ENCODE measurements at places on chromosomes 12 and 14. TPM values are rescaled to one million over a fixed set of nuclear protein-coding genes. Genes with fewer than 3 reads are reported as not detected.

- DNase-seq, result no peak
Measured at GRCh38 chr12:52056801-52057637, 5.8 kb downstream of the NR4A1 start.

GRCh38 chr12:124956571-124956970 is 32.4 kb downstream of the DHX37 start:
- no peak for DNase-seq

The ATP6V1D gene
- total RNA-seq, result 106 TPM

DNA sequence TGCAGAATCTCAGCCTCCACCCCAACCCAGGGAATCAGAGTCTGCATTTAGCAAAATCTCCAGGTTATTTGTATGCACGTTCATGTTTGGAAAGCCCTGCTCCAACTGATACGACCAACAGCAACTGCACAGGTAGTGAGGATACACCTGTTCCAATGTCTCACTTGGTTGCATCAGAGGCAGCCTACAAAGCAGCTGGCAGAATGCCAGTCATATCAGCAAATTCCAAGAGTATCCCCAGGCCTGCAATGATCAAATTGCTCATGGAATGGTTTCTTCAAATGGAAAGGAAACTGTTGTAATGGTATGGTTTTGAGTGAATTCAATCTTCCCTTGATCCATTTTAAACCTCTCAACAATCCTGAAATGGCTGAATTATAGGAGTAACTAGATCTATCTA is 75.4 kb downstream of the GRIP1 start:
- no peak for DNase-seq

The MYL2 gene
- not detected for total RNA-seq

The IFNG-AS1 gene
- not detected for total RNA-seq

DNA sequence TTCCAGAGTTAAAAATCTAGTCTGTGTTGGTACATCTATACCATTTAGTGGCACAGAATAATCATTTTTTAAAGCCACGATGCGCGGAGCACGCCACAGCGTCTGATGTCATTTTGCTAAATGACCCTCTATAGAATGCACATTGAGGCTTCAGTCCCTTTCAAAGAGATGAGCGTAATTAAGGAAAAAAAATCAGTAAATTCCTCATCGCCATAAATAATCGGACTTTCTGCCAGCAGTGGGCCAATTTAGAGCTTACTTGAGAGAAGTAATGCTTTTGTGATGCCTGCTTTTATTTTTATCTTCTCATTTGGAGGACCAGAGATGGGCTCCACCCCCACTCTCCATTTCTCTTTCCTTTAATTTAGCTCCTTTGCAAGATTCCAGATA is 4.0 kb downstream of the ASCL1 start:
- no peak for DNase-seq

GRCh38 chr12:113860059-113860820 is 105.9 kb downstream of the RBM19 start:
- no peak for DNase-seq

The KRT80 gene
- total RNA-seq, result 1.5 TPM

The SMIM41 gene
- total RNA-seq, result not detected

DNA sequence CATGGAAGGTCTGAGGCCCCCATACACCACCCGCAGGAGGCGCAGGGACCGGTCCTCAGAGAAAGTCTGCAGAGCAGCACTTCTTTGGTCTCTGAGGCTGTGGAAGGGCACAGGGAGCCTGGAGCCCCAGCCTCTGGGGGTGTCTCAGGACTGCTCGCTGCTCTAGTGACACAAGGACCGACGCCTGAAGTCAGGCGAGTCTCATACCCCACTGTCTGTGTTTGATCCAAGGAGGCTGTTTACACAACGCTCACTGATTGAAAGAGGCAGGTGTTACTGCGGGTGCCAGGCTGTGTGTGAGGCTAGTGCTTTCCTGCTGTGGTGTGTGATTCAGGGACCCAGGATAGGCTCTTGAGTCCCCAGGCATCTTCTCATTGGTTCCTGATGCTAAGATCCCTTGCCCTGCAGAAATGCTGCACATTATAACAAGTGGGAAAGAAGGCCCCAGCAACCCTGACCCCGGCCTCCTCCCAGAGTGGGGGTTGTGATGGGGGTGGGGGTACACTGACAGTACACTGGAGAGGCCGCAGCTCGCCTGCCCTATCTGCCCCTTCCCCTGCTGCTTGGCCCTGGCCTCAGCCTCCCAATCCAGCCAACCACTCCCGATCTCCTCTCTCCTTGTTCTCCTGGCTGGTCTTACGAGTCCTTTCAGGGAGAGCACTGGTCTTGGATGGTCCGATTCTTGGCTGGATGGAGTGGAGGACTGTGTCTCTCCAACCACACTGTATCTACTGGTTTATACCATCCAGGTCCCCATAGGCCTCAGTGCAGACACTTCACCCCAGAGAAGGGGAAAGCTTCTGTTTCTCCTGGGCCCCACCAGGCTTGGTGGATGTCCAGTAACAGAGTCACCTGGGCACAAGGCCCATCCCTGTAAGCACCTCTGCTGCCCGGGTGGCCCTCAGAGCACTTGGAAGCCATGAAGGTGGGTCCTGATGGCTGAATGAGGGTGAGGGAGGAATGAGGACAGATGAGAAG is 6.6 kb downstream of the CACNA2D4 start:
- DNase-seq, result no peak

GRCh38 chr14:90518069-90518940 is 121.5 kb downstream of the CALM1 start:
- DNase-seq, result no peak

DNA sequence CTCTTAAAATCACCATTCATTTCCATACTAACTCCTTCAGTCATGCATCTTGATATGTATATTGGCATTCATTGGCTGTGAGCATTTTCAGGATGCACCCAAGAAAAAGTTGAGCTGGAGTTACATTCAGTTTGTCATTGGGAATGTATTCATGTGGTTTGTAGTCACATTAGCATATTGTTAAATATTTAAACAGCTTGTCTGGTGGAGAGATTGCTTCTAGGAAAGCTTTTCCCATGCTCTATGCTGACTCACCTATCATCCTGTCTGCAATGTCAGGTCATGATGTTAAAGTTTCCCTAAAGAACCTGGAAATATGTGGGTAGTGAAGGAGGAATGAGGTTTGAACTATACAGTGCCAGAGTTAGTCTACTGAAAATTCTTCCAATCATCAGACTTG is 583.6 kb downstream of the GALC start:
- DNase-seq, result no peak

The CRIP1 gene
- 2.0 TPM for total RNA-seq

GRCh38 chr12:28460420-28461130 is 270.3 kb downstream of the CCDC91 start:
- DNase-seq, result no peak

The E2F7 gene
- 20.1 TPM for total RNA-seq

DNA sequence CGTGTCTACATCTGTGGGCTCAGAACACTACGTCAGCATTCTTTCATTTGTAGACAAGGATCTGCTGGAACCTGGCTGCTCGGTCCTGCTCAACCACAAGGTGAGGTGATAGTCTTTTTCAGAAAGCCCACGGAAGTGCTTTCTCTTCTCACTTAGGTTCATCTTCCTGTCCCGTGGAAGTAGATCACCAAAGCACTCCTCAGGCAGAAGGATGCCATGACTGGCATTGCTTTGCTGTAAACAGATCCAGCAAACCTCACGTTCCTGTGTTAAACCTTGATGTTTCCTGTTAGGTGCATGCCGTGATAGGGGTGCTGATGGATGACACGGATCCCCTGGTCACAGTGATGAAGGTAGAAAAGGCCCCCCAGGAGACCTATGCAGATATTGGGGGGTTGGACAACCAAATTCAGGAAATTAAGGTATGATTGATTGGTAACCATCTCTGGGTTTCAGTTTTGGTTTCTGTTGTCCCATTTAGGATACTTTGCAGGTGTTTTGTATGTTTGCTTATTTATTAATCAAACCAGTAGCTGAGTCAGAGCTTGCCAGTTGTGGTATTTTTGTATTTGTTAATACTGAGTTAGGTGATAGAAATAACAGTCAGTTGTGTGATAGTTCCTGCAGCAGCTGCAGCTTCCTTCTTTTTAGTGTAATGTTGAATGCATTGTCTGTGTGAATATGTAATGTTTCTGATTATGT is 7.5 kb downstream of the PSMC1 start:
- DNase-seq, result no peak

GRCh38 chr14:106790189-106791036 is 1264.0 kb downstream of the TMEM121 start:
- DNase-seq, result no peak

DNA sequence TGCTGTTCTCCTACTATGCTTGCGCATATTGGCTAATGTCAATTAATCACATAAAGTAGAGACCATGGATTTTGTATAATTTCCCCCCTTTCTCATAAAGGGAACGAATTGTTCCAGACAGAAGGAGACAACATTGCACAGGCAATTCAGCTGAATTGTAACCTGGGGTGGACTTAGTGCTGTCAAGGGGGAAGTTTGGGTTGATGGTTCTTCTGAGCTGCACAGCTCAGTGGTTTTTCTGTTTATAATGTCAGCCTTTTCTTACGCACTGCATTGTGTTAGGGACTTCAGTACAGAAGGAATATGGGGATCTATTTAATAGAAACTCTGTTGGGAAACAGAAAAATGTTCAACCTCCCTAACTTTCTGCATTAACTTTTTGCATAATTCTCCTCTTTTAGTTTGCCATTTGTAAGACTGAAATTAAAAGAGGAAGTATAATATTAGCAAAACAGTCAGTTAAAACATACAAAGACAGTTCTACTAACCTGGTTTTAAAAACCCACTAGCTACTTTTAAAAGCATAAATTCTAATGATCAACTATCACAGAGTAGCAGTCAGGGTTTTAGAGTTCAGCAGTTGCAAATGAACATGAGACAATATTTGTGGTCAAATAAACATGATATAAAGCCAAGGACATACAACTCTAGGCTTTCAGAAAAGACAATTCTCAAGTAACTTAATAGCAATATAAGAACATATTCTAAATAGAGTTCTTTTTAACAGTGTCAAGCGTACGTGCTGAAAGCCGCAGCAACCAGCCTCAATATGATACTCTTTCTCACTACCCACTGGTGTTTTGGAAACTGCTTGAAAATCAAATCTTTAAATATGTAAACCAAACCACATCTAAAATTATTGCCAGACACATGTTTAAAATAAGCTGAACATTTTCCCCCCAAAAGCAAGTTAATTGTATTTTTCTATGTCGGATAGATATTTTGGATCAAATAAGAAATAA is 393.0 kb downstream of the FSCB start:
- no peak for DNase-seq

- DNase-seq, result no peak
Measured at GRCh38 chr12:128178565-128178964, 88.4 kb upstream of the TMEM132C start.

- no peak for DNase-seq
Measured at GRCh38 chr12:28563936-28564335, 373.7 kb downstream of the CCDC91 start.

The HECTD4 gene
- total RNA-seq, result 27.0 TPM

GRCh38 chr12:21774358-21775132 is at the start of gene KCNJ8:
KCNJ8 (minus strand) TSS chr12:21774706; CDS start chr12:21773616, 1,090 bp downstream.
- no peak for DNase-seq

The CKB gene
- total RNA-seq, result 10.3 TPM

- no peak for DNase-seq
Measured at GRCh38 chr12:2959192-2959504, at the start of gene TEAD4. TEAD4 (plus strand) TSS chr12:2959397.

The GPX2 gene
- total RNA-seq, result not detected

GRCh38 chr12:132239796-132240668 is 89.4 kb downstream of the GALNT9 start:
- DNase-seq, result no peak
